ENCODE measurements at places on chromosomes 2 and 18. TPM values are rescaled to one million over a fixed set of nuclear protein-coding genes. Genes with fewer than 3 reads are reported as not detected.

Gene DSC2
- total RNA-seq = not detected

Gene EVX2
- total RNA-seq = not detected

Gene IL36RN
- total RNA-seq = not detected

Gene DLGAP1
- not detected for total RNA-seq

Gene PPIG
- 23.6 TPM for total RNA-seq

Gene SAG
- not detected for total RNA-seq

Gene FAM124B
- total RNA-seq = 0.39 TPM

Gene CABYR
- 5.2 TPM for total RNA-seq

Gene RPE
- 53.3 TPM for total RNA-seq

Gene TOGARAM2
- total RNA-seq = 0.94 TPM

Gene RFTN2
- 16.2 TPM for total RNA-seq

Gene MARCO
- not detected for total RNA-seq

Gene FOXD4L1
- 0.15 TPM for total RNA-seq

Gene TYMS
- 17.6 TPM for total RNA-seq

Gene CCL20
- 0.31 TPM for total RNA-seq

Gene SNED1
- 211 TPM for total RNA-seq

Gene ITM2C
- total RNA-seq = 90.9 TPM

Gene SNORC
- total RNA-seq = 0.50 TPM

Gene CLEC4F
- total RNA-seq = not detected

Gene TSPYL6
- total RNA-seq = not detected

Gene PDE1A
- 85.3 TPM for total RNA-seq

Gene SLC5A7
- total RNA-seq = not detected

Gene DOK6
- 0.98 TPM for total RNA-seq

Gene METAP1D
- 5.5 TPM for total RNA-seq

Gene CROCC2
- 0.12 TPM for total RNA-seq

Gene ANKRD44
- total RNA-seq = 2.8 TPM

Gene CCDC68
- 1.5 TPM for total RNA-seq

Gene AMER3
- total RNA-seq = not detected

Gene RBFA
- 18.0 TPM for total RNA-seq

Gene PARD3B
- 2.4 TPM for total RNA-seq

Gene NEU4
- total RNA-seq = not detected

Gene RBM43
- total RNA-seq = 12.3 TPM

Gene ERMN
- total RNA-seq = not detected

Gene IL1RL1
- total RNA-seq = 2.4 TPM

Gene RNF152
- total RNA-seq = 2.3 TPM

Gene RNPEPL1
- total RNA-seq = 25.7 TPM

Gene SETBP1
- 7.6 TPM for total RNA-seq

Gene PAX8
- 1.9 TPM for total RNA-seq

Gene TANC1
- 30.8 TPM for total RNA-seq

Gene SKA1
- 0.62 TPM for total RNA-seq

Gene CD8A
- not detected for total RNA-seq

Gene PRSS56
- total RNA-seq = not detected

Gene TMEM87B
- total RNA-seq = 23.1 TPM

Gene ARHGAP15
- total RNA-seq = not detected

Data from cardiac ventricle fibroblast (primary cell).